ENCODE measurements at places on chromosomes 1 and 21.

DNA sequence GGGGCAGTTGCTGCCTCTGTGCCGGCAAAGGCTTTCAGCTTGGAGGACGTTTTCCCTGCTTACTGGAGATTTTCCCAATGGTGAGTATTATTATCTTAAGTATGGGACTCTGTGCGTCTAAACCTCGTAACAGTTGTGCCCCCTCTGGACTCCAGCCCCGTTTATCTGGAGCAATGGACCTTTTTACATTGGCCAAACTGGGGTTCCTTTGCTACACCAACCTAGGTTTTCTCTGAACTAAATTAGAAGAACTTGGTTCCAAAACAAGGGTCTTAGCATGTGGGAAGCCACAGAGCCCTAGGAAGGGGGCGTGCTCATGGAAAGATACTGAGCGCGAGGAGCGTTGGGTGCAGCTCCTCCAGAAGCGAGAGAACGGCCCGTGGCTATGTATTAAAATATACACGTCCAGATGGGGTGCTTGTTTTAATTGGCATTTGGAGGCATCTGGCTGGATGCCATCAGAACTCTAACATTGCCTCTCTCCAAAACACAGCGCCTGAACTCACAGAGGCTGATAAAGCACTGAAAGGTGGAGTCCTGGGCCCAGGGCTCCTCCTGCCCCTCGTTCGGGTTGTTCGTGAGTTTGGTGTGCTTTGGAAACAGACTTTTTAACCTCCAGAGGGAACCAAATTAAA lies 28.4 kb downstream of the POFUT2 start:
- DNase-seq: no peak

DNA sequence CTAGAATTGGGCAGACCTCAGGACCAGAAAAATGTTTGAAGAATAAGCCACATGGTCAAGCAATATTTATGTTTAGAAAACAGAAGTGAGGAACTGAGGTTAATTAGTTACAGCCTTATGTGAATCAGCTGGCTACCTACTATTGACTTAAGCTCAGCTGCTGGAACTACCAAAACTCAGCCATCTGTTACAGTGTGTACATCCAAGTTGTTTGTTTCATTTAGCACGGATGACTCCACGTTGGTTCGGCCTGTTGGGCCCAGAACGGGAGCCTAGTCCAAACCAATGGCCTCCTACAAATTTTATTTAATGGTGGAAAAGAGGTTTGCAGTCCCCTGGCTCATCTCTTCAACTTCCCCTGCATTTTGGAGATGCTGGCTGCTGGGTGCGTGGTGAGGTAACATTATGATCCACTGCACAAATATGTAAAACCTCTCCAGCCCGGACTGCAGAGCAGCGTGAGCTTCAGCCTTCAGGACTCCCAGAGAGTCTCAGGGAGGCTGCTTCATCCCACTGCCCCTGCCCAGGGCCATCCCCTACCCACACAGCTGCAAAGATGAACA lies 143.4 kb downstream of the ZZZ3 start:
- no peak for DNase-seq

GRCh38 chr1:91997607-91998195 lies 32.1 kb upstream of the EPHX4 start:
- peak; percentile 54 for DNase-seq

- DNase-seq: peak; percentile 65
These were observed 20.6 kb downstream of the NIBAN1 start for GRCh38 chr1:184953600-184954219.

GRCh38 chr1:201307231-201307630 lies 23.9 kb downstream of the PKP1 start:
- no peak for DNase-seq

- DNase-seq: no peak
These were observed 81.1 kb downstream of the OLFM3 start for GRCh38 chr1:101915597-101915996.

GRCh38 chr21:46459356-46460112 lies 843 bp downstream of the DIP2A start:
- peak; percentile 40 for DNase-seq

DNA sequence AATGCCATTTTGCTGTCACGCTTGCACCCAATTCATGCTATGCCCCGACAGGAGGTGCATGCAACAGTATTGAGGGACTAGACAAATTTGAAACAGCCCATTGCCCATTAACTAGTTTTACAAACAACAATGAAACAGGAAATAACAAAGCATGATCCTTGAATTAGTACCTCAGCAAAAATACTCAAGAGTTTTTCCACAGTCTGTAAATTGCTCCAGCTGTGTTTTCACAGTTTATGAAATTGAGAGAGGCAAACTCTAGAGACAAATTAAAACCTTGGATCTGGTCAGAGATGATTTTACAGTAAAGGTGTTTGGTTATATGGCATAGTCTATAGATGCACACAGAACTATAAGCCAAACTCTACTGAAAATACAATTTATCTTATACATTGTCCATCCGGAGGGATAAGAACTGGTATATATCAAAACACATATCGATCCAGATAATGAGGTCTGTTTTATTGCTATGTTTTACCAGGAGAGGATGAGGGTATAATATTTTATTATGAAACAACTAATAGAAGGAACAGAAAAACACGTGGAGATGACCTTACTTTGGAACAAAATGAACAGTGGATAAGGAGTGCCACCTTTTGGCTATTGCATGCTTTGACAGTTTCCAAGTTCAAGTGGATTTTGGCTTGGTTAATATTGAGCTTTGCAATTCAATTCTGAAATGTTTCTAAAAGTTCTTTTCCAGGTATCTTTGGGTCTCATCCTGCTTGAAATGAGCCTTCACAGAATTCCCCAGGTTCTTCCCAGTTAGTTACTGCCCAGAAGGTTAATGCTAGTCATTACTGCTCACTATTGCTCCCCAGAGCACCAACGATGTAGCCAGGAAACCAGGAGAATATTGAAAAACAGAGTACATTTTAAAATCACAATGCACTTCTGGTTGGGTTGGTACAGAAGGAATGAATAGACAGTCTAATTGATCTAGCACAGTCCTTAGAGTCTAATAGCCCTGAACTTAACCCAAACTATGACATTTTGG lies 45.7 kb downstream of the ZC3H11B start:
- DNase-seq: peak; percentile 40

- no peak for DNase-seq
These were observed 10.2 kb downstream of the RHOC start for GRCh38 chr1:112696578-112697314.

GRCh38 chr1:37244083-37244480 lies 209.8 kb upstream of the GRIK3 start:
- DNase-seq: no peak

- peak; percentile 36 for DNase-seq
These were observed 99.1 kb downstream of the MT1HL1 start for GRCh38 chr1:236904892-236905741.

DNA sequence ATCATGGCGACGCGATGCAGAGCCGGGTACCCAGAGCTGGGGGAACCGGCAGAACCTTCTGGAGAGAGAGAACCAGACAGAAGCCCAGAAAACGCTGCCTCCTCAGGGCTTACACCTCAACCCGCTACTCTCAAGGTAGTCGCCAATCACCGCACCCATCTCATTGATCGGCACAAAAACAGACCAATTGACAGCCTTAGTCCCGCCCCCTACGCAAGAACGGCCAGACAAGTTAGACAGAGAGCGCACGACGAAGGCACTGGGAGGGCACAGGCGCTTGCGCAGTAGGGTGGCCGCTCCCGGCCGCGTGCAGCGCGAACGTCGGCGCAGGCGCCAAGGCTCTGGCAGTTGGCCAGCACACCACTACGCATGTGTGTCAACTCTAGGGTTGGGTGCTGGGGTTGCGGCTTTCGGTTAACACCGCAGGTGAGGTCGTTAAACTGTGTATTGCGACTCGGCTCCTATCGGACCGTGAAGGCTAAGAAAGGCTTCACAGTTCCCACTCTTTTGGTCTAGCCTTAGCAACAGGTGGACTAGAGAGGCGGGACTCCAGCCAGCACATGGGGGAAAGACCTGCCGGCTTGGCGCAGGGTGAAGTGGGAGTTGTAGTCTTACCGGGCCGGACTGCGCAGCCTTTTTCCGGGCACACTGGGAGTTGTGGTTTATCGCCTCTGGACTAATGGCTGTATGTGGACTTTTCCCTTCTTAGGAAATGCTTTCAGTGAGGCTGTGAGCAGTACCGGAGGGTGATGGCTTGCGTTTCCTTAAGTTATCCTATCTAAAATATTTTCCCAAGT lies at the start of the genes CCT3 and TSACC:
Gene CCT3, minus strand, starts transcription at position 113 of the 797 bp plus-strand sequence. Its CDS starts 108 bp downstream, at position 5.
Gene TSACC, plus strand, starts transcription at position 347 of the 797 bp plus-strand sequence. CDS start 1,232 bp downstream, outside the sequence.
- DNase-seq: peak; percentile 100

- DNase-seq: peak; percentile 44
These were observed 11.3 kb upstream of the MAP10 start for GRCh38 chr1:232793944-232794343.

GRCh38 chr1:181482001-181482430 lies 1.3 kb upstream of the CACNA1E start:
- DNase-seq: no peak

- no peak for DNase-seq
These were observed 129.8 kb upstream of the CACNA1E start for GRCh38 chr1:181353526-181353925.

DNA sequence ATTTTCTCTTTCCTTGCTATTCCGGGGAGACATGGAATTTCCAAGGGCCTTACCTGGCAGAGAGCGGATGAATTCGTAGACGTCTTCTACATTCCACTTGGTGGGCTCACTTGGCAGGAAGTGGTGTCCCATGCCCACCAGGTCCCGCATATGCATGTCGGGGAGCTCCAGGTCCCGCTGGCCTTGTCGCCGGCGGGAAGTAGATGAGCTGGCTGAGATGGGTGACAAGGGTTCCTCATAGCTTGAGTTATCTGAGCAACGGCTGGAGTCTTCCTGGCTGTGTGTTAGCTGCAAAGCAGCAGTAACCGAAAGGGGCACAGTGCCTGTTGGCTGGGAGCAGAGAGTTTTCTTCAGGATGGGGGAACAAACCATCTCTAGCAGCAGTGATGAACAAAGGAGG lies 7.9 kb upstream of the A3GALT2 start:
- DNase-seq: no peak

- no peak for DNase-seq
These were observed 80.9 kb downstream of the ABCA4 start for GRCh38 chr1:94039871-94040569.

DNA sequence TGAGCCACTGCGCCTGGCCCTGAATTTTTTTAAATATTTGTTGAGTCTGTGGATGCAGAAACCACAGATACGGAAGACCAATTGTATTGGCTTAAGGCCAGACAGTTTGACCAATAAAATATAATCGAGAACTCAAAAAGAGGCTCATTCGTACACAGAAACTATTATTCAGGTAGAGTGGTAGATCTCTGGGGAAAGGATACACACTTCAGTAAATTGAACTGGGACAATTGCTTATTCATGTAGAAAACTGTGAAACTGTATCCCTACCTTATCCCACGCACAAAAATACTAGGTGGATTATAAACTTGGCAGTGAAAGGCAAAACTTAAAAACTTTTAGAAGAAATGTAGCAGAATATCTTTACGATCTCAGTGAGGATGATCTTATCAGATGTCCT lies 25.0 kb upstream of the SHE start:
- no peak for DNase-seq

DNA sequence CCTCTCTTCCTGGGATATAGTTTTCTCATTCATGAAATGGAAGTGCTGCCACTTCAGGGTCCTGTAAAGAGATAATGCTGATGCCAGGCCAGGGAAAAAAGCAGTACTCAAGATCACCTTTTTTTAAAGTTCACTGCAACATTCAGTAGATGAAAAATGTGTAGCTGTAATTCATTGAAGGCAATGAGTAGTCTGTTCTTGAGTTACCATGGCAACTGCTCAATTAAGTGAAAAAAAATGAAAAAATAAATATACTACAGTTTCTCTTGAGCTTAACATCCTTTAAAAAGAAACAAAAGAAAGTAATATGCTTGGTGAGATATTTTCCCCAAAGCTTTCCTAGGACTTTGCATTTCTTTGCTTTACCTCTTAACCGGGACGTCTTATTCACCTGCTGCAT lies 183.3 kb downstream of the AK5 start:
- no peak for DNase-seq

GRCh38 chr1:101507547-101507971 lies 270.7 kb downstream of the S1PR1 start:
- no peak for DNase-seq

DNA sequence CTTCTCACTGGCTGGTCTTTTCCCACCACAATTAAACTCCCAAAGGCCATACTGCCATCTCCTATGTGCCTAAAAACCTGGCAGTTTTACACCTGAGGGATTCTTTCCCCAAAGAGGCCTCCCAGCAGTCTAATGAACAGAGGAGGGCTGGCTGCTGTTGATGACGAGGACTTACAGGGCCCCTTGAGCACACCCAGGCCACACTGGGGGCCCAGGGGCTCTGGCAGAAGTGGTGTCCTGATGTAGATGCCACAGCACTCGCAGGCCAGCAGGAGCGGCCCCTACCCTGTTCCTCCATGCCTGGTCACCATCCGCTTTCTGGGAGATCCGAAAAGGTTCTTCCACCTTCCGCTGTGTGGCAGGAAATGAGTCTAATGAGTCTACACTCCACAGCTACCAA lies 24.2 kb downstream of the POFUT2 start:
- no peak for DNase-seq

DNA sequence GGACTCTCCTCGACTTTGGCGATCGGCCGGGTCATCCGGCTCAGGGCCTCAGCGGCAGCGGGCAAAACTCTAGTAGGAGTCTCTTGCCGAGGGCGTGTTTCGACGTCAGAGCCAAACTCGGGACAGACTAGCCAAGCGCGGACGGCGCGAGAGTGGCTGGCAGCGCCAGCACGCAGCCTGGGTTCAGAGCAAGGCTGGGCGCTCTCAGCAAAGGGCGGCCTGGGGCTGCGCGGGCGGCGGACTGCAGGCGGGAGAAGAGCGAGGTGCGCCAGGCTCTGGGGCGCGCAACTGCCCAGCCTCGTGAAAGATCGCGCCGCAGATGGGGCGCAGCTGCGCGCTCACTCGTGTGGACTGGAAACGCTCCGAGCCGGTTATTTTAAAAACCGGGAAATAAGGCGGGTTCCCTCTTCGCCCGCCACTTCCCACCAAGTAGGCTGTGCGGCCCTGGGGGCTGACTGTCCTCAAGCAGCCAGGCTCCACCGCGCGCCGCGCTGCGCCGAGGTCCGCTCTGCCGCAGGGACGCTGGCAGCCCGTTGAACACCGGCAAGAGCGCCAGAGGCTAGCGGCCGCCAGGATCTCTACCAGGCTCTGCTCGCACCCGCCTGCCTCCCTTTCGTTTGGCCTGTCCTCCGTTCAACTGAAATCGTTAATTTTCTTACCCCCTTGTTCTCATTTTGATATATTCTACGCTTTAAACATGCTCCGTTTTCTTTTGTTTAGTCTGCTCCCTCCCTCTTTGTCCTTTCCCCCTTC lies 2.4 kb downstream of the ALX3 start:
- peak; percentile 29 for DNase-seq

- DNase-seq: no peak
These were observed 48.8 kb downstream of the EDN2 start for GRCh38 chr1:41435570-41436178.

DNA sequence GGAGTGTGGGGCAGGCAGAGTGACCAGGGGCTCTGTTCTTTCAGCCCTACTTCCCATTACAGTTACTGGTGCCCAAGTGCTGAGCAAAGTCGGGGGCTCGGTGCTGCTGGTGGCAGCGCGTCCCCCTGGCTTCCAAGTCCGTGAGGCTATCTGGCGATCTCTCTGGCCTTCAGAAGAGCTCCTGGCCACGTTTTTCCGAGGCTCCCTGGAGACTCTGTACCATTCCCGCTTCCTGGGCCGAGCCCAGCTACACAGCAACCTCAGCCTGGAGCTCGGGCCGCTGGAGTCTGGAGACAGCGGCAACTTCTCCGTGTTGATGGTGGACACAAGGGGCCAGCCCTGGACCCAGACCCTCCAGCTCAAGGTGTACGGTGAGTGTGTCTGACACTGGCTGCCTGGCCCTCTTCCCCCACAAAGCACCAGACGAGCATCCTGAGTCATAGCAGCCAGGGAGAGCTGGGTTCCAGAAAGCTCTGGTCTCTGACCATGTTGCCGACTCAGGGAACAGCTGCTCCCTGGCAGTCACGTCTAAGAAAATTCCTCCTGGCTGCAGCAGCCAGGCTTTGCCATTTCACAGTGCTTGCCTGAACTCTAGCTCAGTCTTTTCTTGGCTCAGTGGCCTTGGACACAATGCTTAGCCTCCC lies 3.3 kb downstream of the SLAMF8 start:
- DNase-seq: peak; percentile 57
